ENCODE measurements at places on chromosomes 3 and 15.

DNA sequence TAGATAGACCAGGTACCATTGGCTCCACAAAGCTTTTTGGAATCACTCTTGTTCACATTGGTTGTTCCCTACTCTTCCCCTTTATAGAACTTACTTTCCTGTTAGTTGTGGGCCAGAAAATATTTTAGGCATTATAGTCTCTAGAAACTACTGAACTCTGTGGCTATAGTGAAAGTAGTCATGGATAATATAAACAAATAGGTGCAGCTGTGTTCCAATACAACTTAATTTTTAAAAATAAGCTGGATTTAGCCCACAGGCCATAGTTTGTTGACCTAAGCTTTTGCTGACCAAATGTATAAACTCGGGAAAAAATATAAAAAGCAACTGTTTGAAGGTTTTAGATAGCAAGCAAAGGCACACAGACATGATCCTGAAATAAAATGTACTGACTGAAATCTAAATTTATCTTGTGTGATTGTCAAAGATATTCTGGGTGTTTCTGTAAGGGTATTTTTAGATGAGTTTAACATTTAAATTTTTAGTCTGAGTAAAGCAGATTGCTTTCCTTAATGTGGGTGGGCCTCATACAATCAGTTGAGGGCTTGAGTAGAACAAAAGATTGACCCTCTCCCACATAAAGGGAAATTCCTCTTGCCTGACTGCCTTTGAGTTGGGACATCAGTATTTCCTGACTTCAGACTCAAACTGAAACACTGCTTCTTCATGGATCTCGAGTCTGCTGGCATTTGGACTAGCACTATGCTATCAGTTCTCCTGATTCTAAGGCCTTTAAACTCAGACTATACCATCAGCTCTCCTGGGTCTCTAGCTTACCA is 13.2 kb downstream of the IQCB1 start:
- no peak for DNase-seq

GRCh38 chr3:134143828-134144401 is 106.7 kb downstream of the RYK start:
- DNase-seq: no peak

DNA sequence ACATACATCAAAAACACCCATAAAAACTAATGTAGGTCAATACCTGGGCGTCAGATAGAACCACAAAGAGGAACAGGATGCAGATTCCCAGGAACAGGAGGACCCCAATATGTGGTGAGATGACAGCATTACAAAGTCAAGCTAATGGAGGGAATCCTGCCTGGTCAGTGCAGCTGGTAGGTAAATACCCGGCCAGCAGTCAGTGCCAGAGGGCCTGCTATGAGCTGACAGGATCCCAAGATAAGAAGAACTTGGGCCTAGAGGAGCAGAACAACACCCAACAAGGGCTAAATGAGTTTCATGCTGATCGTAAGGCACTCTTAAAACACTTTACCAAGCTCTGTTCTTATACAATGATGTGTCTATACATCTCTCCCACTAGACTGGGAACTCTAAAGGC is 61.2 kb upstream of the KCNMB2 start:
- no peak for DNase-seq

- no peak for DNase-seq
Observed at GRCh38 chr3:46378426-46378942, 7.7 kb downstream of the CCR5 start.

- no peak for DNase-seq
Observed at GRCh38 chr3:181265750-181266333, 276.3 kb upstream of the DNAJC19 start.

GRCh38 chr15:99844150-99844549 is 110.9 kb upstream of the LYSMD4 start:
- no peak for DNase-seq

GRCh38 chr3:3686907-3687648 is 112.2 kb upstream of the LRRN1 start:
- DNase-seq: no peak

Data from GM12878 (cell line).